ENCODE measurements at places on chromosomes 11 and 22. TPM values are rescaled to one million over a fixed set of nuclear protein-coding genes. Genes with fewer than 3 reads are reported as not detected.

C2CD3 gene
- total RNA-seq: 8.7 TPM

C11orf42 gene
- total RNA-seq: not detected

VSIG10L2 gene
- total RNA-seq: not detected

DRG1 gene
- total RNA-seq: 94.6 TPM

CASP5 gene
- total RNA-seq: 0.09 TPM

LRRC32 gene
- total RNA-seq: 20.5 TPM

TOM1 gene
- total RNA-seq: 18.6 TPM

OR51E2 gene
- total RNA-seq: not detected

ELP4 gene
- total RNA-seq: 13.2 TPM

Measured in endothelial cell of coronary artery (primary cell).